ENCODE measurements at places on chromosomes 7 and 10.

- H3K4me1 ChIP-seq, result peaks cover 9% of the 10 kb centered on the region
- H3K27me3 ChIP-seq, result no peaks in the 10 kb centered on the region
- H3K4me3 ChIP-seq, result no peak overlapping the region
- no peak for DNase-seq
- H3K36me3 ChIP-seq, result peaks cover 3% of the 10 kb centered on the region
These were observed 1.7 kb upstream of the FAM3C start for GRCh38 chr7:121397822-121398221.

DNA sequence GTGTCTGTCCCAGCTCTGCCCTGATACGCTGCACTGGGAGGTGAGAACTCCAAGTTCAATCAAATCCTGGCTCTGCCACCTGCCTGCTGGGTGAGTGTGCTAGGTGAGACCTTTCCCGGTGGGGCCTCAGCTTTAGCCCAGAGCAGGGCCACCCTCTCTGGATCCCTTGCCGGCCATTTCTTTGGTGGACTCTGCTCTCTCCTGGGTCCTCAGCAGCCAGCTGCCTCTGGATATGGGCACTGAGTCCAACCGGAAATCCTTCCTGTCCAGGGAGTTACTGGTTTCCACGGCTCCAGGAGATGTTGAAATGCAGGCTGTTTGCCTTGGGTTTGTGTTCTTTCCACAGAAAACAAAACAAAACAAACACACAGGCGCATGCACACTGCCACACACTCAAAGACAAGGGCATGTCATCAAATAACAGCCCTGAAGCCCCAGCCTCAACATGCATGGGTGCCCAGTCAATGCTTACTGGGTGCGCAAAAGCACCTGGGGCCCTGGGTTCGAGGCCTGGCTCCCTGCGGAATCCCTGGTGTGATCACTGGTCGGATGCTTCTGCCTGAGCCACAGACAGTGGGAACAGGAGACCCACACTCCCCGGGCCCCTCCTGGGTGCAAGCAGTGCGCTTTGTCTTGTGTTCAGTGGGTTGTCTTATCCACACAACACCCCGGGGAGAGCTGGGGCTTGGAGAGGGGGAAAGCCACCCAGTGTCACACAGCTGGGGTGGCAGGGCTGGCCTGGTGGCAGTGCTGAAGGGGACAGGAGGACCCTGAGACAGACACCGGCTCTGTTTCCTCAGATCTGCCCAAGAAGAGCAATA lies 33.1 kb downstream of the PPIF start:
- no peaks in the 10 kb centered on the region for H3K36me3 ChIP-seq
- no peaks in the 10 kb centered on the region for H3K27me3 ChIP-seq
- 0 out of 2 replicates have a peak, but pooled peaks cover 3% of the 10 kb centered on the region for H3K4me1 ChIP-seq
- DNase-seq, result no peak
- H3K27ac ChIP-seq, result no peak overlapping the region
- H3K4me3 ChIP-seq, result no peak overlapping the region

GRCh38 chr10:83367036-83367435 lies 772.3 kb upstream of the GHITM start:
- no peak for DNase-seq
- H3K4me1 ChIP-seq, result peaks cover 20% of the 10 kb centered on the region
- no peaks in the 10 kb centered on the region for H3K27me3 ChIP-seq
- H3K36me3 ChIP-seq, result no peaks in the 10 kb centered on the region
- H3K4me3 ChIP-seq, result no peak overlapping the region

GRCh38 chr10:58930500-58930899 lies 245.9 kb upstream of the PHYHIPL start:
- no peak overlapping the region for H3K27ac ChIP-seq
- H3K4me1 ChIP-seq, result no peaks in the 10 kb centered on the region
- no peaks in the 10 kb centered on the region for H3K36me3 ChIP-seq
- DNase-seq, result no peak

DNA sequence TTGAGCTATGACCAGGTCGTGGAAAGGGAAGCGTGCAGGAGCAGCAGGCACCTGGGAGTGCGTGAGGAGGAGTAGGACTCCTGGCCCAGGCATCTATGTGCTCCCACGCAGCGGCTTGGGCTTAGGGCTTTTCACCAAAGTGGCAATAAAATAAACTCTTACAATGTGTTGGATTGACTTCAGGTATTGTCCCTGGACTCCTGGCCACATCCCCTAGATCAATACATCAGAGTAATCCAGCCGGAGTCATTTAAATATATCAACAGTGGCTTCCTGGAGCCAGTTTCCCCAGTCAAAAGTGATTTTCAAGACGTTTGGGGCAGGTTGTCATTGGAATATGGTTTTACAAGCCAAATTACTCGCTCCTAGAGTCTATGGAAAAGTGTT lies 344.4 kb downstream of the WDR11 start:
- H3K36me3 ChIP-seq, result no peaks in the 10 kb centered on the region
- H3K4me3 ChIP-seq, result no peak overlapping the region
- no peak overlapping the region for H3K27ac ChIP-seq
- no peak for DNase-seq
- H3K27me3 ChIP-seq, result no peaks in the 10 kb centered on the region

GRCh38 chr7:98879198-98879978 lies 1.1 kb downstream of the TRRAP start:
- H3K27me3 ChIP-seq, result peaks cover 8% of the 10 kb centered on the region
- peaks cover 30% of the 10 kb centered on the region for H3K36me3 ChIP-seq
- no peak overlapping the region for H3K27ac ChIP-seq
- peak overlapping the region; percentile 81 for H3K4me3 ChIP-seq
- peaks cover 14% of the 10 kb centered on the region for H3K4me1 ChIP-seq
- DNase-seq, result no peak

- no peaks in the 10 kb centered on the region for H3K27me3 ChIP-seq
- peaks cover 9% of the 10 kb centered on the region for H3K4me1 ChIP-seq
- no peak for DNase-seq
- H3K4me3 ChIP-seq, result no peak overlapping the region
- H3K36me3 ChIP-seq, result no peaks in the 10 kb centered on the region
- no peak overlapping the region for H3K27ac ChIP-seq
These were observed 434.1 kb downstream of the DNAJB9 start for GRCh38 chr7:109003742-109004141.

GRCh38 chr7:83807774-83808173 lies 158.8 kb upstream of the SEMA3E start:
- H3K4me1 ChIP-seq, result no peaks in the 10 kb centered on the region
- no peaks in the 10 kb centered on the region for H3K27me3 ChIP-seq
- no peak overlapping the region for H3K4me3 ChIP-seq
- DNase-seq, result no peak
- no peaks in the 10 kb centered on the region for H3K36me3 ChIP-seq

- peak; percentile 80 for DNase-seq
- H3K27ac ChIP-seq, result no peak overlapping the region
- peaks cover 39% of the 10 kb centered on the region for H3K4me1 ChIP-seq
- H3K36me3 ChIP-seq, result no peaks in the 10 kb centered on the region
These were observed 11.7 kb downstream of the EPHB6 start for GRCh38 chr7:142866361-142867096.

DNA sequence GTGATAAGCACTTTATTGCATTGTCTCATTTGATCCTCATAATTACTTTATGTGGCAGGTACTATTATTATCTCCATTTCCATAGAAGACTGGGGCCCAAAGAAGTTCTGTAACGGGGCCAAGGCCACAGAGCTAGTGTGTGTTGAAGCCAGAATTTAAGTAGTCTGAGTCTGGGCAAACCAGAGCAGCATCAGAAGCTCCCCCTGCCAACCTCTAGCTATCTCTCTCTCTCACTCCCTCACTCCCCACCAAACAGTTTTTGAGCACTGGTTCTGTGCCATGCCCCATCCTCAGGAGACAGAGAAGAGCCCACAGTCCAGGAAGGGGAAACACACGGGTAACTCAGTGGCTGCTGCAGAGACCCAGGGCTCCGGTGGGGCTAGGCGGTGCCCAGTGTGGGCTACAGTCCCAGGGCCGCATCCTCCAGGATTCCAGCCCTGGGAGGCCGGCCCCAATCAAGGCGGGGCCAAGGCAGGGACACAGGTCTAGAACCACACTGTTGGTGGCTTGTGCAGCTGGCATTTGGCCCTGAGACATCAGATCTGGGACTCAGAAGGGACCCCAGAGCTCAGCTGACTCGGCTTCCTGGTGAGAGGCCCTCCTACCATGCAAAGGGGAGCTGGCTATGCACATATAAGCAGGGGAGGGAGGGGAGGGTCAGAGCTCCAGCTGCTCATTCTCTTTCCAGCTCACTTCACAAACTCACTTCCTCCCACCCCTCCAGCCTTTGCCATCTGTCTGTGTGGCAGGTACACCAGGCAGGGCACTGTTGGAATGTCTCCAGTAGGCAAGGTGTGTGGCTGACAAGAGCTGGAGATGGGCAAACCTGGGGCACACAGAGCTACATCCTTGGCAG lies 34.4 kb downstream of the COL13A1 start:
- DNase-seq, result no peak
- no peak overlapping the region for H3K4me3 ChIP-seq
- H3K4me1 ChIP-seq, result peaks cover 30% of the 10 kb centered on the region
- H3K27me3 ChIP-seq, result no peaks in the 10 kb centered on the region
- no peaks in the 10 kb centered on the region for H3K36me3 ChIP-seq

GRCh38 chr7:39904077-39904486 lies 46.0 kb upstream of the CDK13 start:
- H3K27me3 ChIP-seq, result no peaks in the 10 kb centered on the region
- no peak for DNase-seq
- no peaks in the 10 kb centered on the region for H3K4me1 ChIP-seq
- H3K4me3 ChIP-seq, result no peak overlapping the region

GRCh38 chr10:128047991-128048818 lies 78.0 kb downstream of the MKI67 start:
- H3K27me3 ChIP-seq, result peaks cover 5% of the 10 kb centered on the region
- no peaks in the 10 kb centered on the region for H3K36me3 ChIP-seq
- H3K4me1 ChIP-seq, result peaks cover 9% of the 10 kb centered on the region
- peak overlapping the region; percentile 45 for H3K27ac ChIP-seq
- H3K4me3 ChIP-seq, result no peak overlapping the region
- DNase-seq, result no peak

- no peaks in the 10 kb centered on the region for H3K27me3 ChIP-seq
- H3K27ac ChIP-seq, result no peak overlapping the region
- no peak for DNase-seq
- no peaks in the 10 kb centered on the region for H3K4me1 ChIP-seq
These were observed 13.7 kb downstream of the AHCYL2 start for GRCh38 chr7:129238546-129238945.

DNA sequence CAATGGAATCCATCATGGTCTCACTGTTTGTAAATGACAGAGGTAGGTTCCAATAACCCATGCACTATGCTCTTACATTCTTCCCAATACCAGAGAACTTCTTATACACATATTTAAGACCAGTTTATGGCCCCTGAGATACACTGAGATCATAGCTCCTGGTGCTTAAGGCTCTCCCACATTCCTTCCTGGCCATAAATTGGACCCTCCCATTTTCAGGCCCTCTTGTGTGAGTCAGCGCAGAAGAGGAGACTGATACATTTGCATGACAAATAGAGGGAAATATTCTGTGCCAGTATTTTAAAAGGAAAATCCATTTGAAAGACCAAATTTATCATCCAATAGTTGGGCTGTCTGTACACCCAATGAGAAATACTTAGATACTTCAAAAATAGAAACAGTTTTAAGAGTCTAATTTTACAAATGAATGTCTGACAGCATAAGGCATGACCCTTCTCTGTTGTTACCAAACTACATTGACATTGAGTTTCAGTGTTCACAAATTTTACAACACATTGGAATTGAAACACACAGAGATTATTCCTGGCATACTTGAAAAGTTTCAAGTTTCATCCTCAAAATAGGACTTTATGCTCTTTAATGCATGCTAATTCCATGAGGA lies 35.3 kb downstream of the SLC16A9 start:
- H3K36me3 ChIP-seq, result no peaks in the 10 kb centered on the region
- peaks cover 14% of the 10 kb centered on the region for H3K4me1 ChIP-seq
- no peaks in the 10 kb centered on the region for H3K27me3 ChIP-seq
- DNase-seq, result no peak

GRCh38 chr7:76397409-76398183 lies 11.9 kb downstream of the SSC4D start:
- peak overlapping the region; percentile 36 for H3K4me3 ChIP-seq
- no peak overlapping the region for H3K27ac ChIP-seq
- H3K36me3 ChIP-seq, result no peaks in the 10 kb centered on the region
- peak; percentile 82 for DNase-seq
- peaks cover 10% of the 10 kb centered on the region for H3K27me3 ChIP-seq
- peaks cover 31% of the 10 kb centered on the region for H3K4me1 ChIP-seq

DNA sequence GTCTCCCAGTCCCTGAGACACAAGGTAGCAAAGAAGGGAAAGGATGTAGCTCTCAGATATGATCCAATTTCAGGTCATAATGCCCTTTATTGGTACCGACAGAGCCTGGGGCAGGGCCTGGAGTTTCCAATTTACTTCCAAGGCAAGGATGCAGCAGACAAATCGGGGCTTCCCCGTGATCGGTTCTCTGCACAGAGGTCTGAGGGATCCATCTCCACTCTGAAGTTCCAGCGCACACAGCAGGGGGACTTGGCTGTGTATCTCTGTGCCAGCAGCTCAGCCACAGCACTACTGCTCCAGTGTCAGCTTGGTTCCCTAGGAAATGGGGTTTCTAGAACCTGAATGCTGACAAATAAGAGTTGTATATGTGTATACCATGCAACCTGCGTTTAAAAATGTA lies 74.6 kb upstream of the PRSS58 start:
- H3K36me3 ChIP-seq, result no peaks in the 10 kb centered on the region
- peaks cover 19% of the 10 kb centered on the region for H3K4me1 ChIP-seq
- no peak overlapping the region for H3K27ac ChIP-seq
- no peaks in the 10 kb centered on the region for H3K27me3 ChIP-seq
- H3K4me3 ChIP-seq, result no peak overlapping the region

- peaks cover 20% of the 10 kb centered on the region for H3K4me1 ChIP-seq
- H3K27me3 ChIP-seq, result no peaks in the 10 kb centered on the region
- no peak overlapping the region for H3K27ac ChIP-seq
- DNase-seq, result no peak
- no peak overlapping the region for H3K4me3 ChIP-seq
- H3K36me3 ChIP-seq, result no peaks in the 10 kb centered on the region
These were observed 16.2 kb downstream of the SLC16A12 start for GRCh38 chr10:89518876-89519842.

GRCh38 chr7:104791080-104791479 lies 222.9 kb upstream of the KMT2E start:
- H3K4me1 ChIP-seq, result peaks cover 2% of the 10 kb centered on the region
- H3K27me3 ChIP-seq, result no peaks in the 10 kb centered on the region
- no peak overlapping the region for H3K27ac ChIP-seq
- H3K4me3 ChIP-seq, result no peak overlapping the region

- peak overlapping the region; percentile 96 for H3K27ac ChIP-seq
- H3K4me3 ChIP-seq, result peak overlapping the region; percentile 30
- peak; percentile 58 for DNase-seq
- H3K27me3 ChIP-seq, result no peaks in the 10 kb centered on the region
- H3K36me3 ChIP-seq, result peaks cover 3% of the 10 kb centered on the region
These were observed 28.9 kb downstream of the GNA12 start for GRCh38 chr7:2814946-2815874.

DNA sequence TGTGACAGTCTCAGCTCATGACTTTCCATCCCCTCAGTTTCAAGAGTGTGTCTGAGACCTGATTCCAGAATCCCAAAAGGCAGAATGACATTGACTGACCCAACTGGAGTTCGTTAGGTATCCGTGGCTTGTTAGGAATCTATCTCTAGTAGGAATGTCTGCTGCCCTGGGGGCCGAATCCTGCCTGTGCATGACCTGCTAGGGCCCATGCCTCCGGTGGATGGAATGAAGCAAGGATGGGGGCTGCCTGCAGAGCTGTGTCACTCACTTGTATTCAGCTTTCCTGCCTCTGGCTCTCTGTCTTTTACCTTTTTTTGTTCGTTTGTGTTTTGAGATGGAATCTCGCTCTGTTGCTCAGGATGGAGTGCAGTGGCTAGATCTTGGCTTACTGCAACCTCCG lies 129.5 kb downstream of the SDK1 start:
- H3K4me3 ChIP-seq, result no peak overlapping the region
- peak overlapping the region; percentile 61 for H3K27ac ChIP-seq
- H3K4me1 ChIP-seq, result peaks cover 23% of the 10 kb centered on the region

All from WTC11 (cell line).